ENCODE measurements at places on chromosomes 12 and 14. TPM values are rescaled to one million over a fixed set of nuclear protein-coding genes. Genes with fewer than 3 reads are reported as not detected.
A peak's percentile ranks its signal among the peaks of the same experiment; 100 is the strongest.

The RNFT2 gene
- 0.09 TPM for total RNA-seq

The P2RX7 gene
- total RNA-seq = 3.6 TPM

- no peaks in the 10 kb centered on the region for H3K27me3 ChIP-seq
- H3K27ac ChIP-seq = no peak overlapping the region
- DNase-seq = no peak
- H3K36me3 ChIP-seq = no peaks in the 10 kb centered on the region
- no peaks in the 10 kb centered on the region for H3K4me1 ChIP-seq
- H3K4me3 ChIP-seq = no peak overlapping the region
Measured at GRCh38 chr12:69008520-69008919, 75.5 kb upstream of the CPM start.

The APOF gene
- 256 TPM for total RNA-seq

DNA sequence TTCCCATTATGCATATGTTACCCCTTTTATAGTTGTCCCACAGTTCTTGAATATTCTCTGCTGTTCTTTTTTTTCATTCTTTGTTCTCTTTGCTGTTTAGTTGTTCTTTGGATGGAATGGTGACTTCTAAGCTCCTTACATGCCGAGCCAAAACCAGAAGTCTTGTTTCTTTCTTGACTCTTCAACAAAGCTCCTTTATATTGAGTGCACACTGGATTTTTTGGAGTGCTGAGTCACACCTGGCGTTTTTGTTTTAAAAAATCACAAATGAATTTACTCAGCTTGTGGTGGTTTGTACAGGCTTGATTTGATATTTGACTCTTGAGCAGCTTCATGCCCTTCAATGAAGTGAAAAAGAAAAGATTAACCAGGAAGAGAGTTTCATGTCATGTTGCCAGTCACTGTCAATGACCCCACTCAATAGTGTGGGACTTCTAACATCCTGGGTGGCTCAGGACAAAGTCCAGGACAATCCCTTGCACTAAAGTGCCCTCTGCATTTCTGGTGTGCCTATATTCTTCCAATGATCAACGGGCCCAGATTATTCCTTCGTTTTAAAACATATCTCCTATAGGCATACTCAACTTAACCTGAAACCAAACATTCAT is 112.4 kb upstream of the SLC38A4 start:
- no peak overlapping the region for H3K4me3 ChIP-seq
- peak; percentile 83 for DNase-seq
- H3K27me3 ChIP-seq = no peaks in the 10 kb centered on the region
- no peak overlapping the region for H3K27ac ChIP-seq

The TSPAN19 gene
- not detected for total RNA-seq

The MAP4K5 gene
- 13.9 TPM for total RNA-seq

The HOXC11 gene
- total RNA-seq = not detected

- no peaks in the 10 kb centered on the region for H3K27me3 ChIP-seq
- no peak overlapping the region for H3K4me3 ChIP-seq
- H3K4me1 ChIP-seq = peaks cover 39% of the 10 kb centered on the region
Measured at GRCh38 chr12:32894566-32894965, 2.0 kb downstream of the PKP2 start.
